ENCODE measurements at places on chromosomes 6 and 20. TPM values are rescaled to one million over a fixed set of nuclear protein-coding genes. Genes with fewer than 3 reads are reported as not detected.

Gene CEP43
- 15.8 TPM for total RNA-seq

Gene FGD2
- 24.7 TPM for total RNA-seq

Gene CBLN4
- total RNA-seq: 4.7 TPM

- no peak for DNase-seq
Measured at GRCh38 chr20:37556538-37556937, 28.9 kb upstream of the BLCAP start.

DNA sequence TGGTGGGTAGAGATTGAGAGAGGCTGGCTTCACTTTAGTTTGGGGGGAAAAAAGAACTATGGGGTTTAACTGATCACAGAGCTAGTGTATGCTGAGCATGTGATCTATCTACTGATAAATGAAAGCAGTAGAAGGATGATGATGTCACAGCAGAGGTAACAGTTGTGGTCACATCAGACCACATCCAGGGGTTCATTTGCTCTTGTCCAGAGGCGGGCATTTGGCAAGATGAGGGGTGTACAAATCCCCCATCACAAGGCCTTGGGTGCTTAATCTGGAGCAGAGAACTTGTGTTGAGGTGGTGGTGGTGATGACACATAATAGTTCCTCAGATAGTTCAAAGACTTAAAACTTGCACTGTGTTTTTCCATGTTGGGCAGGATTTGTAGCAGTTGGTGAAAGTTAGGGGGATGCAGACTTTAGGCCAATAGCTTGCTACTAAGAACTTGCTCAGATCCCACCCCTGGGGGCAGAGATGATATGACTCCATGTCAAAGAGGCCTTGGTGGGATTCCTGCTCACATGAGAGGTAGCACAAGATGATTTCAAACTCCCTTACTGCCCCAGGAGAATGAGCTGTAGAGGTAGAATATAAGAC is 63.4 kb downstream of the PRDM1 start:
- no peak for DNase-seq

- DNase-seq: no peak
Measured at GRCh38 chr6:40417031-40417430, 170.1 kb downstream of the LRFN2 start.

- DNase-seq: no peak
Measured at GRCh38 chr6:88443554-88443953, 277.4 kb upstream of the CNR1 start.

- no peak for DNase-seq
Measured at GRCh38 chr20:25254571-25254970, 6.7 kb downstream of the PYGB start.

DNA sequence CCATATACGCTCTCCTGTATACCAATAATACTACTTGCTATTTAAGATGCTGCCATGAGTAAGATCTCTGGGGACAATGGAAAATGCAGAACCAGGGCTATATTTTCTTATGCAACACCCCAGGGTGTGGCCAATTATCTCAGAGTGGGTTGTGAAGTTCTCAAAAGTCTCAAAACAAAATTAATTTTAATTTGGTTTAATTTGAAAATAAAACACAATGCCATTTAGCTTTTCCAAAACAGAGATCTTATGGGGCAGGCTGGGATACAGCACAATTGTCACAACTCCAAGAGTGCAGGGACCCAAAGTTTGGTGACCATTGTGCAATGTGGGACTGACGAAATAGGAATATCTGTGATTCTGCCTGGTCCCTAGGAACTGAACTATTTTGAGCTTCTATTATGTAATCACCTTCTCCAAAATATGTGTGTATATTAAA is 43.1 kb downstream of the MBOAT1 start:
- DNase-seq: no peak

- no peak for DNase-seq
Measured at GRCh38 chr20:49831022-49831769, 18.6 kb downstream of the SLC9A8 start.
